Suppressor macrophage treated with lipopolysaccharide for 1 hour (primary cell): ENCODE measurements at places on chromosomes 2 and 18.

GRCh38 chr2:145987793-145988192 lies 1467.9 kb upstream of the ZEB2 start:
- DNase-seq, result no peak

DNA sequence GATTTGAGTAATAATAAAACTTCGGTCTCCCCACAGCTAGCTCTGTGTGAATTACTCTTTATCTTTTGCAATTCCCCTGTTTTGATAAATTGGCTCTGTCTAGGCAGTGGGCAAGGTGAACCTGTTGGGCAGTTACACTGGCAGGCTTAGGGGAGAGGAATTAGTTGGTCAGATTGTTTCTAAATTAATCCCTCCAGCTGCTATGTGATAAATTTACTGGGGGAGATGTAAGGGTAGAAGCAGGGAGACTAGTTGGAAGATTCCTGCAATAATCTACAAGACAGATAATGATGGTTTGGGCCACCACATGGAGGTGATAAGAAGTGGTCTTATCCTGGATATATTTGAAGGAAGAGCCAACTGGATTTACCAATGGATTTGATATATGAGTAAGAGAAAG lies 118.5 kb upstream of the TACR1 start:
- no peak for DNase-seq

DNA sequence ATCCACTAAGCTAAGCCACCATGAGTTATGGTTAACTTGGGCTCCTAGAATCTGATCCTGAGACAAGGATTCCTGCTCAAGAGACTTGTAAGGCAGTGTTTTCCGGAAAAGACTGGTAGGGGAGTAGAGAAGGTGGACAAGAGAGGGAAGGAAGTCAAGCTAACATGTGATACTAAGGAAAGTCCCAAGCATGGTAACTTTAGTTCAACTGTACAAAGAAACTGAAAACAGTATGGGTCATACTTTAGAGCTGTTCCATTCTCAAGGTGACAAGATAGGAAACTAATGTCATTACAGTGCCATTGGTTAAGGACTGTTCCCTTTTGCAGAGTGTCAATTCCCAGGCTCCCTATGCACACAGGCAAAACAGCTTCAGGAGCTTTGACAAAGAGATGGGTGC lies 5.8 kb downstream of the MYO5B start:
- no peak for DNase-seq

GRCh38 chr2:79580175-79580574 lies 67.3 kb downstream of the CTNNA2 start:
- no peak for DNase-seq

- DNase-seq, result no peak
These were observed 899.7 kb upstream of the CDH2 start for GRCh38 chr18:29076645-29077044.

DNA sequence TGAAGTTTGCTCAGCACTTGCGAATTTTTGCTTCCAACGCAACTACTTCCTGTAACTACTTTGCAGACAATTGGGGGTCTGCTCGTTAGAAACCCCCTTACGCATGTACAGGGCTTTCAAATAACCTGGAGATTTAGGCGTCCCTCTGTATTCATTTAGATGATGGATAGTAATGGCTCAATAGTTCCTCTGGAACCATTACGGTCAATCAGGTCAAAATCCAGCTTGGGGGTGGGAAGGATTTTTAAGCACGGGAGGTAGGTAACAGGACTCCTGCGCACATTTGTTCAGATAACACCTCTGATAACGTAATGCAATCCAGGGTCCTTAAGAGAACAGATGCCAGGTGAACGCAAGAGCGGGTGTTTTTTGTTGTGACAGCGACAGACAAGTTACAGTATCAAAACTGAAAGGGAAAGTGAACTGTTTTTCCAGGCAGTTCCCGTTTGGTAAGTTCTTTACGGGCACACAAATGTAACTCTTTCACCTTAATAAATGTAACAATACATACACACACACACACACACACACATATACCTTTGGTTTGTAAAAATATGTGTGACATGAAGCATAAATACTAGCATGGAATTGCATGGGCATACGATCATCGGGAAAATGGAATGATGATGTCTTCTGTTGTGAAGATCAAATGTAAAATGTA lies 3.8 kb upstream of the OSR1 start:
- DNase-seq, result peak; percentile 68

- no peak for DNase-seq
These were observed 138.6 kb downstream of the KLHL29 start for GRCh38 chr2:23523373-23524260.

DNA sequence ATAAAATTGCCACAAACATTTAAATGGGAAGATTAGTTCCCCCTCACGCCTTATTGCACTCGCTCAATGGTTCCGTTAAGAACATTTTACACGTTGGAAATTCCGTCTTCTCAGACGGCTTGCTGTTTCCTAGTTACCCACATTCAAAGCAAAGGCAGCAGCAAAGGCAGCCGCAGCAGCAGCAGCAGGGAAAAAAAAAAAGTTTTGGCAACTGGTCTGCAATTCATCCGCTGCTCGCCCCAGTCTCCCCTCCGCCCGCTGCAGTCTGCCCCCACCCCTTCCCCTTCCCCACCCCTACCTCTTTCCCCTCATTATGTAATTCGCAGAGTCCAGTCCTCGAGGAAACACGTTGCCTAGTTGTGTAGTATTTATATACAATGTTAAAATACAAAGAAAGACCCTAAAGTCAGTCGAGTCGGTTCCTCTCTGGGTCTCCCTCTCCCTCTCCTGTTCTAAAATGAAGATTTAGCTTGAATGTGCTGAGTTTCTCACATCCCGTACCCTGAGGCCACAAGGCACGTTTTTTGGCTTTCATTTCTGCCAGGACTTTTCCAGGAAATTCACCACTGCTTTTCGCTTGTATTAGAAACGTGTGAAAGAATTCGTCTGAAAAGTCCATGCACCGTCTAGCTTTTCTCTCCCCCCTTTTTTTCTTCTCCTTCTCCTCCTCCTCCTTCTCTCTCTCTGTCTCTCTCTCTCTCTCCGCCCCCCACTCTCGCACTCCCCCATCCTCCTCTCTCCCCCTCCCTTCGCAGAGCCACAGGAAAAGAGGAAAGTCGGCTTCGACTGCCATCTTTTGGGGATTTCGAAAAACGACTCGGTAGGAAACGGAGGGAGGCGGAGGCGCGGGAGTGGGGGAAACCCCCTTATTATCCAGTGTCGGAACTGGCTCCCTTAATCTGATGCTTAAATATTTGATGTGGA lies 140.0 kb downstream of the MEIS1 start:
- DNase-seq, result peak; percentile 82

DNA sequence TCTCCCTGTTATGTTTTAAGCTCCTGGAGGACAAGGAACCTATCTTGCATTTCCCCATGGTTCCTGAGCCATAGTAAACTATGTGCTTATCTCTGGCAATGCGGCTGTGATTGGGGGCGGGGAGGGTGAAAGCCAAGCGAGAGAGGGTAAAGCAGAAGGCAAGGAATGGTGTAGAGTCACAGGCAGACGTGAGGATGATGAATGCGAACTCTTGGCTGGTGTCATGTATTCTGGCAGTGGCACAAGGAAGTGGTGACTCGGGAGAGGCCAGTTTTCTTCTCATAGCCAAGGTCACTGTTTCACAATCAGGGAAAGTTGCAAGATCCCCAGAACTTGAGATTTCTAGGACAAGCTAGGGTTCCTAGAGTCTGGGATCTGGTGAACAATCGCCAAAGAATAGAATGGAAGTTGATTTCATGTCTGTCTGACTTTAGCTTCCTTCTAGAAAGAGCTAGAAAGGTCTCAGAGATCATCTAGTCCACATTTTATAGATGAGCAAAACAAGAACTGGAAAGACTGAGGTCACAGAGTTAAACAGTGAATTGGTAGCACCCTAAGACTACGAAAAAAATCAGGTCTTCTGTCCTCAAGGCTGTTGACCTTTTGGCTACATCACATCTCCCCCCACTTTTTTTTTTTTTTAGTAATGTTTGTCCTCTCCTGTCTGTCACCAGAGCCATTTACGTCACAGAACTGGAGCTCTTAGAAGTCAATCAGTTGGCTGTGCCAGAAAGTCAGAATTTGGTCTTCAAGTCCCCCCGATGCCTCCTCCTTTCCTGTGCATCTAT lies 137.0 kb downstream of the BCL11A start:
- peak; percentile 90 for DNase-seq

GRCh38 chr2:101682311-101682710 lies 15.2 kb upstream of the MAP4K4 start:
- no peak for DNase-seq

DNA sequence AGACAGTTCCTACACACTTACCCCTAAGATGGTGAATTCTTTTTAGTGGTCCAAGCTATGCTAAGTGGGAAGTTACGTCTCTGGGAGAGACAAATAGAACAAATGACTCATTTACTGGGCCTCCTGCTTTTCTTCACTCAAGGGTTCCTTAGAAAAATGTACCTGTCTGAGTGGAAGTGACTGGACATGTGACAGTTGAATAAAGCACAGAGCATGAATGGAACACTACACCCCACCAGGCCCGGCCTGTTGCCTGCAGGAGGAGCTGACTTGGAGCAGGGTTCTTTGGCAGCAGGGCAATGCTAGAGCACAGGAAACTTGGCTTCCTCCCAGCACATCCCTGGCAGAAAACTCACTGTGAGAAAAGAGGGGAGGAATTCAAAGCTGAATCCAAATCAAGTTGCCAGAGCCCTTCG lies 451.0 kb upstream of the SETBP1 start:
- DNase-seq, result no peak

GRCh38 chr2:27806311-27807059 lies 35.0 kb downstream of the MRPL33 start:
- no peak for DNase-seq

- DNase-seq, result no peak
These were observed 42.7 kb upstream of the RPL31 start for GRCh38 chr2:100959225-100959880.

DNA sequence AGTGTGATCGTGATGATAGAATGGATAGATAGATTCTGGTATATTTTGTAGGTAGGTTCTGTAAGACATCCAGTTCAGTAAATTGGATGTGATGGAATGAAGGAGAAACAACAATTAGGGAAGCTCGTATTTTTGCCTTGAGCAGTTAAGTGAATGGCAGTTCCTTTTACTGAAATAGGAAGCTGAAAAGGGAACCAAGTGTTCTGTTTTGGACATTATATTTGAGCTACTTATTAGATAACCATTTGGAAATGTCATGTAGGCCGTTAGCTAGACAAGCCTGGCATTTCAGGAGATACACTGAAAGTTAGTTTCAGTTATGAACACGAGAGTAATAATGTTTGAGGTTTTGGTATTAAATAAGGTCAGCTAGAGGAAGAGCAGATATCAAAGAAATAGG lies 41.5 kb downstream of the MARCHF7 start:
- DNase-seq, result peak; percentile 45

DNA sequence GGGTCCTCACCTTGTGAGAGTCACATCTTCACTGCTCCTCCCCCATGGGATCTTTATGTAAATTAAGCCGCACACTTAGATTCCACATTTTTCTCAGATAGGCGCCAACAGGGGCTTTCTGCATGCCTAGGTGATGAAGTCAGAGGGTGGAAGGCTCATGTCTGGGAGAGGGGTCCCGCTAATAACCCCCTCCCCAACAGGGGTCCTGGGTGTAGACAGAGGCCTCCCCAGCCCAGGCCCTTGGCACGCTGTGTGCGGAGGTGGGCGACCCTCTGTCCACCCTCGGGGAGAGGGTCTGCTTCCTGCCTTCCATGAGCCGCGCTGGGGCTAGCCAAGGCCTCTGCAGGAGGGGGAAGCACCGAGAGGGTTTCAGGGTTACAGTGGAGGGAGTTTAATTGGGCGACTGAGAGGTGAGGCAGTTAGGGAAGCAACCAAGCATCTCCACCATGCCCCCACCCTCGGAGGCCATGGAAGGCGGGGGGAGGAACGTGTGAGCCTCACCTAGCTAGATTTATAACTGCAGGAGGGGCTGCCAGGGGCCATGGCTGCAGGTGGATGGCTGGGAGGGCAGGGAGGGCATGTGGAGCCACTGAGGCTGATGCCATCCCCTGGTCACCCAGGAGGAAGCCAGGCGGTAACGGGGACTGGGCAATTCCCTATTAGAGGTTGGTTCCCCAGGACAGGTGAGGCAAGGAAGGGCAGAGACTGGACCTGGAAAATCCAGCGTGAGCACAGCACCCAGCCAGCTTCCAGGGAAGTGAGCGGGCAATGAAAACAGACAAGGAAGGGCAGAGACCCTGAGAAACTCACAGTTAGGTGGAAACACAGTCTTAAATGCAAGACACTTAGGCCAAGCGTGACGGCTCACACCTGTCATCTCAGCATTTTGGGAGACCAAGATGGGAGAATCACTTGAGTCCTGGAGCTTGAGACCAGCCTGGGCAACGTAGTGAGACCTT lies 7.7 kb upstream of the PXDN start:
- DNase-seq, result no peak

- peak; percentile 74 for DNase-seq
These were observed 35.8 kb downstream of the CASP10 start for GRCh38 chr2:201218780-201219179.

DNA sequence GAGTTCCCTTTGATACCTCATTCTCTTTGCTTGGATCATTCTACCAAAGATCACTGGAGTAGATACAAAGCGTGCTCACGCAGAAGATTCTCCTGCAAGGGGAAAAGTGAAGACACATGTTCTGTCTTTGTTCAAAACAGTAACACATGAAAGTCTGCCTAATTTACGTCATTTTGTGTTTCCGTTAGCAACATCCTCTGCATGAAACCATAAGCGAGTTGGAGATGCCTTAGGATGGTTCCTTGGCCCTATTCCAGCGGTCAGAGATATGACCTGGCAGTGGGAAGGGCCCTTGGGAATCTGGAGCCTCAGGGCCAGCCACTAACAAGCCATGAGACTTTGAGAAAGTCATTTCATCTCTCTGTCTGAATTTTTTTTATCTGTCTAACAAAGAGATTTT lies 180.9 kb upstream of the TWIST2 start:
- no peak for DNase-seq

DNA sequence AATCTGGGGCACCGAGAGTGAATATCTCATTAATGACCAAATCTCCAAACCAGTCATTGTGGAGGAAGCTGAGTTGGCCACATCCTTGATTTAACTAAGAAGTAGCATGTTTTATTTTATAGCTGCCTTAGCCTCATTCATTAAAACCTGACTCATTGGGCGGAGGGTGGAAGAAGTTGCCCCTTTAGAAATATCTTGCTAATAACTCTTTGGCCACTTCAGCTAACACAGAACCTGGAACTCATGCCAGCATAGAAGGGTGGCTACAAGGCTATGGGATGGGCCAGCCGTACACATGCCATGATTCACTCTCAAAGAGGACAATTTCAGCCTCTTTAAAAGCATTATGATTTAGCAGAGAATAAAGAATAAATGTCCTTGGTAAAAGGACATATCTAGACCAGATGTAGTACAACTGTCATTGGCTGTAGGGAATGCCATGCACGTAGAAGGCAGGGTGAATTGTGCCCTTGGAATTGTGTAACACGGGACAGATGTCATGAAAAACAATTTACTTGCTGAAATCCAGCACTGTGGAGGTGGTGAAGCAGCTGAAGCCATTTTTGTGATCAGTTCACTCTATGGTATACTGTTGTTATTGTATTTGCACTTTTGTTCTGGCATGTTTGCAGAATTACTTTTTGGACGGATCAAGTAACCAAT lies 330.0 kb downstream of the PLCL1 start:
- no peak for DNase-seq

- peak; percentile 66 for DNase-seq
These were observed 20.4 kb downstream of the TGFBRAP1 start for GRCh38 chr2:105309147-105309545.
